HAP-1 (cell line): ENCODE measurements at places on chromosomes 6 and 20.

GRCh38 chr6:157434349-157435033 is 53.5 kb downstream of the ZDHHC14 start:
- no peak for DNase-seq

GRCh38 chr6:37049758-37050044 is 44.2 kb downstream of the FGD2 start:
- no peak for DNase-seq

GRCh38 chr20:48779435-48779834 is 48.4 kb downstream of the PREX1 start:
- no peak for DNase-seq

DNA sequence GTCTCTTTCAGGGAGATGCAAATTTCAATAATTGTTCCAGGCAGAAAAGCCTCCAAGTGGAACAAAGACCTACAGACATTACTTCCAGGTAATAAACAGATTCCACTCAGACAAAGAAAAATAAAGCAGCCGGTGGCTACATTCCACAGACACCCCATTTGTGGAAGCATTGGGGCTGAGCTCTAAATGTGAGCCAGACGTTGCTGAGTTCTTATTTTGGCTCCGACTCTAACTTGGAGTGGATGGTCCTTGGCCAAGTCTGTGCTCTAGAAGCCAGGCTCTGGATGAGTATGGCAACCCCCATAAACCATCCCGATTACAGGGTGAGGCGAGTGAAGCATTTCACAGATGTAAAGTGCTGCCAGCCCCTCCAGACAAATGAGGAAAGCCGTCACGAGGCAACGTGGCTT is 6.6 kb downstream of the TRAM2 start:
- DNase-seq = peak; percentile 18

- DNase-seq = no peak
Observed at GRCh38 chr6:81766482-81767069, 14.1 kb upstream of the TENT5A start.

DNA sequence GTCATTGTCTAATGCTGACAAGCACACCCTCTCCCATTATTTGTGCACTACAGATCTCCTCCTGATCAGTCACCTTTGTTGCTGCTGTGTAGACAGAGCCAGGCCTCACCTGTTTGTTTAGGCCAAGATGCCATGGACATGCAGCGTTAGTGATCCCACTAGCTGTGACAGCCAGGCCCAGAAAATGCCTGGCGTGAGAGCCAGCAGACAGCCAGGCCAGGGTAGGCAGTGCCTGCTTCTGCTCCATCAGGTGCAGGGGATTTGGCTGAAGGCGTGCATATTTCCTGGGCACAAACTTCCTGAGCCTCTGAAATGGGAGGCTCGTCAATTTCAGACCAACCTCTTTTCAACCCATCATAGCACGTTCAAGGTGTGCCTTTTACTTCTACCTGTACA is 27.3 kb downstream of the MANBAL start:
- no peak for DNase-seq

GRCh38 chr6:1747003-1747402 is 137.3 kb downstream of the FOXC1 start:
- DNase-seq = no peak

DNA sequence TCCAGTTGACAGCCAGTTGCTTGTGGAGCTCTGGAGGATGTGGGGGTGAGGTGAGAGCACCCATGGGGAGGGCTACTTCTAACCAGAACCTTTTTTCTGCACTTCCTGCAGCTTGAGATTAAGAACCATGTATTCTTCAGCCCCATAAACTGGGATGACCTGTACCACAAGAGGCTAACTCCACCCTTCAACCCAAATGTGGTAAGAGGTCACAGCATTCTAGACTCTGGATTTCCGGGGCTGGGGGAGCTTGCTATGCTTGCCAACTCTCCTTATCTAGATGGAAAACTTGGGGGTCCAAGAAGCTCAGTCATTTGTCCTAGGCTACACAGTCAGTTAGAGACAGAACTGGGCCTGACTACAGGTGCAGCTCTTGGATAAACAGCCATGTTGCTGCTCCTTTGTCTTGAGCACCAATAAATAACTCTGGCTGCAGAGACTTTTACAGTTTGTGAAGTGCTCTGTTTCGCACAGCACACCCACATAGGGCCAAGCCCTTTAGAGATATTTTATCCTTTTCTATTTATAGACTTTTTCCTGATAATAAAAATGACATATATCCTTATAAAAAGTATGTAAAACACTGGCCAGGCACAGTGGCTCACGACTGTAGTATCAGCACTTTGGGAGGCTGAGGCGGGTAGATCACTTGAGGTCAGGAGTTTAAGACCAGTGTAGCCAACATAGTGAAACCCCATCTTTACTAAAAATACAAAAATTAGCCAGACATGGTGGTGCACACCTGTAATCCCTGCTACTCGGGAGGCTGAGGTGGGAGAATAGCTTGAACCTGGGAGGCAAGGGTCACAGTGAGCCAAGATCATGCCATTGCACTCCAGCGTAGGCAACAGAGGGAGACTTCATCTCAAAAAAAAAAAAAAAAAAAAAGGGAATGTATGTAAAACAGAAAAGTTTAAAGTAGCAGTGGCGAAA is 10.6 kb upstream of the IFT52 start:
- no peak for DNase-seq

GRCh38 chr6:753486-753885 is 60.5 kb upstream of the EXOC2 start:
- DNase-seq = no peak

- DNase-seq = no peak
Observed at GRCh38 chr6:158629367-158630221, 14.9 kb downstream of the DYNLT1 start.

DNA sequence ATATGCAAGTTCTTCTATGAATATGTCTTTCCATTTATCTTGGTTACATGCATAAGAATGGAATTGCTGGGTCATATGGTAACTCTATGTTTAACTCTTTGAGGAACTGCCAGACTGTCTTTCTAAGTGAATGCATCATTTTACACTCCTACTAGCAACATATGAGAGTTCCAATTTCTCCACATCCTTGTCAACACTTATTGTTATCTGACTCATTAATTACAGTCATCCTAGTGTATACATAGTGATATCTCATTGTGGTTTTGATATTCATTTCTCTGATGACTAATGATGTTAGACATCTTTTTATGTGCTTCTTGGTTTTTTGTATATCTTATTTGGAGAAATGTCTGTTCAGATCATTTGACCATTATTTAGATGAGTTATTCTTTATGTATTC is 96.7 kb upstream of the LAMP5 start:
- DNase-seq = no peak

DNA sequence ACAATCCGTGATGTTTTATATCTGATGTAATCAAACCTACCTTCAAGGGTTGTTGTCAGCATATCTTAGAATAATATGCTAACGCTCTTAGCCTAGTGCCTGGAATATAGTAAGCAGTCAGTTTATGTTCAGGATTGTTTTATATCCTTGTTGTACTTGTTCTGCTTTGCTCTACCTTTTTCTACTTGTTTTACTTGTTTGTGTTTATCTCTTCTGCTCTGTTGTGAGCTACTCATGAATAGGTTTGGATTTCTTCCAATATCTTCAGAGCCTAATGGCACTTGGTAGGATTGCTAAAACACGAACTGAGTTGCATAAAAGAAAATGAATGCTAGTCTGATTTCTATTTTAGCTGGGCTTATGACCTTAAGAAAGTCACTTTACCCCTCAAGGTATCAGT is 40.1 kb downstream of the DNAH8 start:
- DNase-seq = no peak

- no peak for DNase-seq
Observed at GRCh38 chr6:56279331-56280080, 32.1 kb upstream of the COL21A1 start.

- DNase-seq = no peak
Observed at GRCh38 chr6:74507649-74508048, 698.2 kb downstream of the COL12A1 start.

GRCh38 chr20:47198254-47198671 is 158.2 kb downstream of the ZMYND8 start:
- no peak for DNase-seq

- DNase-seq = peak; percentile 53
Observed at GRCh38 chr6:36593569-36594028, 563 bp upstream of the SRSF3 start.
